ENCODE measurements at places on chromosomes 1 and 21.

GRCh38 chr21:29342363-29342957 is 43.7 kb downstream of the BACH1 start:
- DNase-seq, result peak; percentile 74

- DNase-seq, result no peak
Observed at GRCh38 chr1:234624724-234625117, 14.7 kb upstream of the IRF2BP2 start.

DNA sequence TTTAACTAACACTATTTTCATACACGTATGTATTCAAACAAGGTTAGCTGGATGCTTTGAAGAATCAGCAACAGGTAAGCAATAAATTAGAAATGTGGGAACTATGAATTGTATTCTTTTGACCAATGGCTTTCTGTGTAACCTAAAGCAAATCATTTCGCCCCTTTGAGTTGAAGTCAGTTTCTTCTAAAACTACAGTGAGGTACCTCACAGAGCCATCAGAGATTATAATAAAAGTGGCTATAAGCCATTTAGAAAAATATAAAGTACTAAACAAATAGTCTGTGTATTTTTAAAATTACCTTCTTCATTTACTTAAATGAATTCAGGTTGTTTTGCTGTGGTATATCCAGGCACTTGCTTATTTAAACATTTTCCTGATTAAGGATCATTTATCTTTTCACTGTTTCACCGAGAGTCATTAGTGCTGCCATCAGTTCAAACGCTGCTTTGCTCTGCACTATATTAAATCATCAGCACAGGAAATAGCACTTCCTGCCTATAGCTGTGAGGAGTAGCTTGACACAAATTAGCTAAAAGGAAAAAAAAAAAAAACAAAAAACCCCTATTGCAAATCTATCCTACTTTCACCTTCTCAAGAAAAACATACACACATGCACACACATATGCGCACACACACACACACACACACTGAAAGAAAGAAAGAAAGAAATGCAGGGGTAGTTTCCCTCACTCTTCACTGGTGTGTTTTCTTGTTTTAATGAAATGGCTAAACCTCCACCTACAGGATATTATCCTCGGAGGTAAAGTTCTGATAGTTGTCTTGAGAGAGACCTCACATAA is 39.8 kb upstream of the C1orf105 start:
- peak; percentile 78 for DNase-seq

GRCh38 chr1:15148941-15149340 is 4.6 kb upstream of the TMEM51 start:
- no peak for DNase-seq

DNA sequence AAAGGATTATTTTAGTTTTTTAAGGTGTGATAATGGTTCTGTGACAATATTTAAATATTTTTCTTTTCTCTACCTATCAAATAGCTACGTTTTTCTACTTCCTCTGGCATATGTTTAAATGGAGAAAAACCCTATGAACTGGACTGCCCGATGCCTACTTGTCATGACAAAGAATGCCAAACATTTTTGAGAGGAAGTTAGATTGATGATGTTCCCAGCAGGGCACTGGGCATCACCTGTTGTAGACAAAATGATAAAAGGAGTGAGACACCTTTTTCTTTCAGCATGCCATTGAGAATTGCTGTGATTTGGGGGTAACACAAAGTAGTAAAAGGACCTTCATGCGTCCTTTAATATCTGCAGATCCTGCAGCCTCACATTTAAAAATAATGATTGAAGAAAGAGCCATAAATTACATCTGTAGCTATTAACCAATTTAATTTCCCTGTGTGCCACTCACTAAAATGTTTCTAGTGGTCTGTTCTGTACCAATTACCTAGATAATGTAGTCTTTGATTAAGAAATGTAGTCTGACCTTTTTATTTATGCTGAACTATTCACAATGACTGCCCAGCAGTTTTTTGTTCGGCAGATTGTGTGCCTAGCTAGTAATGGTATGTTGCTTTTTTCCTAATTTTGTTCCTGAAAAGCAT is 47.6 kb downstream of the RPL5 start:
- no peak for DNase-seq

DNA sequence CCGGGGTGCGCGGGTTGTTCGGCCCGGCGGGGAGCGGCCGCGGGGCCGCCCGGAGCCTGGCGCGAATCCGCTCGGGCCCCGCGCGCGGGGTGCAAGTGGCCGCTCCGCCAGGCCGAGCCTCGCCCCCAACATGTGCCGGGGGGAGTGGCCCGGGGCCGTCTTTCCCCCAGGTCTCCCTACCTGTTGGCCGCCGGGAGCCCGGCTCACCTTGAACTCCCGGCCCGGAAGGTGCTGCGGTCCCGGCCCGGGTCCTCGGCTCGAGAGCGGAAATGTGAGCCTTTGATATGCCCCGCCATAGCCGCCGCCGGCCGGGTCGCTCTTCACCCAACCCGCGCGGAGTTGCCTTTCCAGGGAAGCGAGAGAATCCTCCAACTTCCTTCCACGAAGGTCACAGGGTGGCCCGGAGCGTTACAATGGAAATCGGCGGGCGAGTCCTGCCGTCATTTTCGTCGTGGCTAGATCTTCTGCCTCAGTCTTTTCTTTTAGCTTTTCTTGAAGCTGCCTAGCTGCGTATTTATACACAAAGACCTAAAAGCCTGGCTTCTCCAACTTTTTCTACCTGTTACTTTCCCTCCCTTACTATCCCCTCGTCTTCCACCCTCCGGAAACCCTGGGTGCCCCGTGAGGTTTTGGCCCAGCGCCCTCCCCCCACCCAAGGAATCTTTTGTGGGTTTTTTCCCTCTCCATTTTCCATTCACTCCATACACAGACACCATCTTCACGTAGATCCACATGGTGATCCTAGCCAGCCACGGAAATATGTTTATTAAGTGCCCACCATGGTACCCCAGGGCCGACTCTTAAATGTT is 867 bp downstream of the PTGFRN start:
- DNase-seq, result peak; percentile 34

- DNase-seq, result no peak
Observed at GRCh38 chr1:234495231-234495990, 16.4 kb upstream of the TARBP1 start.

GRCh38 chr1:54884768-54885167 is 2.2 kb downstream of the DHCR24 start:
- DNase-seq, result no peak

GRCh38 chr1:75727571-75727970 is 3.1 kb downstream of the ACADM start:
- DNase-seq, result no peak

DNA sequence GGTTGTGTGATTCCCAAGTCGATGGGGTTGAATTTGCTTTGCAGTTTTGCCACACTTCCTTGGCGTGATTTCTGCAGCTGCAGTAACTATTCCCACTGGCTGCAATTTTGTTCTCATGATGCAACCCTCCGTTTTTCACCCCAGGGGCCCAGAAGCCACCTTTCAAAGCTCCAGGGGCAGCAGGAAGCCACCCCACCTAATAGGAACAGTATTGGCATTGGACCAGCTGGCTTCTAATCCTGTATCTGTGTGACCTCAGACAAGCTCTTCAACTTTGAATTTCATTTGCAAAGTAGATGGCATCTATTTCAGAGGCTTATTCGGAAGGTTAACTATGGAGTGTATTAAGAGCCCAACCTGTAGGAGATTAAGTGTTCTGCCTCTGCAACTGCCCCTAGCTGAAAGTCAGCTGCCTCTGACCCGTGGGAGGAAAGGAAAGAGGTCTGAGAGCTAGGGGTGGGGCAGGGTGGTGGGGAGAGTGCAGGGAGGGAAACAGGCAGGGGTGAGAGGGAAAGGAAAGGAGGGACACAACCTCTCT is 12.6 kb downstream of the C1orf115 start:
- DNase-seq, result no peak

GRCh38 chr1:30525631-30525970 is 197.8 kb downstream of the MATN1 start:
- DNase-seq, result no peak

DNA sequence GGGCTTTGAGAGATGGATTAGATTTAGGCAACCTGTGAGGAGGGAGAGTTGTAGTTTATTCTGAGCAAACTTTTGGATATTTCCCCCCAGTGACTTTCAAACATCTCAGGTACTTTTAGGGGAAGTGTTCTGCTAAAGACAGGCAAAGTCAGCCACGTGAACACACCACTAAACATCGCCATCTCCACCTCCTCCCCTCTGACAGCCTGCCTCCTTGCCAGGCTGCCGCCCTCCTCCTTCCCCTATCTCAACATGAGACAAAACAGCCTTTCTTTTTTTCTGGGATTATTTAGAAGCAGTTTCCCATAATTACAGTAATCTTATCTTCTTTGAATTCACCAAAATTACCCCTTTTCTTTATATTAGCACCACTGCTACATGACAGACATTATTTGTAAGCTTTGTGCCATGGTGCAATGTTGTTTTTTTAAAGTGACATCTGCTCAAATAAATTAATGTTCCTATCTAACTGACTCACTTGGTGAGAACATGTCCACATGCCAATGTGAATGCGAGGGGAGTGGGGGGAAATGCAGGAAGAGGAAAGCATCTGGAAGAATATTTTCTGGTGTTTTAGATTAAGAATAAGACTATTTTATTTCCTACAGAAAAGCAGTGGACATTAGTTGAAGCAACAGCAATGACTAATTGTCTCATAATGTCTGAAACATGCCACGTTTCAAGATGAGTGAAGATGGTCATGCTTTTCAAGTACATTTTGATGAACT is 147.8 kb upstream of the ATP1B1 start:
- no peak for DNase-seq

- no peak for DNase-seq
Observed at GRCh38 chr1:220356981-220357850, 85.0 kb upstream of the RAB3GAP2 start.

GRCh38 chr21:33067457-33067856 is 2.5 kb upstream of the OLIG1 start:
- no peak for DNase-seq

GRCh38 chr1:119964673-119965363 is 68.5 kb upstream of the ADAM30 start:
- DNase-seq, result no peak

DNA sequence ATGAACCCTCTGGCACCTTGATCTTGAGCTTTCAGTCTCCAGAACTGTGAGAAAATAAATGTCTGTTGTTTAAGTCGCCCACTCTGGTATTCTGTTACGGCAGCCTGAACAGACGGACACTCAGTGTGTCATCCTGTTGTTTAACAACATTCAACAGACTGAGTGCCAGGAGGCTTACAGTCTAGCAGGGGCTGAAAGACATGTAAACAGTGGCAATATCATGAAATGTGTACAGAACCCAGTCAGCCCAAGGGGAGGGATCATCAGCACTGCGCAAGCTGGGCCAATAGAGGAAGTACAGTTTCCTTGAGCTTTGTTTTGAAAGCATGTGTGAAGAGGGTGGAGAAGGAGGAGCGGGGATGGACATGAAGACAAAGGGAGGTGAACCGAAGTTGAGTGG is 13.6 kb downstream of the DIP2A start:
- DNase-seq, result no peak

DNA sequence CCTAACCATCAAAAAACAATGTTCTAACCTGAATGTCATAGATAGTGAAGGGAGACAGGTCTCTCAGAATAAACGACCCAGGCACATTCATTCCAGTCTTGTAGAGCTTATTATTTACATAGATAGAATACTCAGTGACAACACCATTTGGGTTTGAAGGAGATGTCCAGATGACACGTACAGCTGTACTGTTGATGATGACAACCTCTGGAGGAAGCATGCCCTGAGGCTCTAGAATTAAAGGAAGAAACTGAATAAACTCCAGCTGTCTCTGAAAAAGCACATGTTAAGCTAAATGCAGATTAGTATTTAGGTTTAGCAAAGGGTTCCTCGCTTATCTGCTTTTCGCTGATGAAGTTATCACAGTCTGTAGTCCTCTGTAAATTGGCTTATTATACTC is 277.2 kb downstream of the KCTD3 start:
- no peak for DNase-seq

DNA sequence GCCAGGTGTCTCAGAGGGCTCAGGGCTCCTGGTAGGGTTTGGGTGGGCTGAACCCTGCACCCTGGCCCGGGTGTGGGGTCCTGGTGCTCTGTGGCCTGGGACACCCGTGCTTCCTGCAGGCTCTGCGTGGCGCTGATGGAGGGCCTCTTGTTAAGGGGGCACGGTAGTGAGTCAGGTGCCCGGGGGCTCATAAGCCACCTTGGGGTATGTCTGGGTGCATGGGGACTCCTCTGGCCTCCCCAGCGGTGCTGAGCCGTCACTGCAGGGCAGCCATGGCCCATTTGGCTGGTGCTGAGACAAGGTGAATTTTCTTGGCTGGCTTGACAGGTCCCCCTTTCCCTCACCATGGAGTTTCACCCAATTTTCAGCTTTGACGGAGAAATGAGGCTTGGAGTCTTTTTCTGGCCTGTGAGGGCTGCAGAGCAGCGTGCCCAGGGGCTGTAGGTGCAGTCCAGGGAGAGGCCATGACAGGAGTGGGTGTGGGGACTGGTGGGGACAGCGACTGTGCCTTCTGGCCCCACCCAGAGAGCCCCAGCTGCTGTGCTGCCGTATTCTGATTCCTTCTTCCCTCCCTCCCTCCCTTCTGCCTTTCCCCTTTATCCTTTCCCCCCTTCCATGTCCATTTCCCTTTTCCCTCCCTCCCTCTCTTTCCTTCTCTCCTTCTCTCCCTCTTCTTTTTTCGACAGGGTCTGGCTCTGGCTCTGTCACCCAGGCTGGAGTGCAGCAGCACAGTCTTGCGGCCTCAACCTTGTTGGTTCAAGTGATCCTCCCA is 40.4 kb downstream of the SKI start:
- no peak for DNase-seq

DNA sequence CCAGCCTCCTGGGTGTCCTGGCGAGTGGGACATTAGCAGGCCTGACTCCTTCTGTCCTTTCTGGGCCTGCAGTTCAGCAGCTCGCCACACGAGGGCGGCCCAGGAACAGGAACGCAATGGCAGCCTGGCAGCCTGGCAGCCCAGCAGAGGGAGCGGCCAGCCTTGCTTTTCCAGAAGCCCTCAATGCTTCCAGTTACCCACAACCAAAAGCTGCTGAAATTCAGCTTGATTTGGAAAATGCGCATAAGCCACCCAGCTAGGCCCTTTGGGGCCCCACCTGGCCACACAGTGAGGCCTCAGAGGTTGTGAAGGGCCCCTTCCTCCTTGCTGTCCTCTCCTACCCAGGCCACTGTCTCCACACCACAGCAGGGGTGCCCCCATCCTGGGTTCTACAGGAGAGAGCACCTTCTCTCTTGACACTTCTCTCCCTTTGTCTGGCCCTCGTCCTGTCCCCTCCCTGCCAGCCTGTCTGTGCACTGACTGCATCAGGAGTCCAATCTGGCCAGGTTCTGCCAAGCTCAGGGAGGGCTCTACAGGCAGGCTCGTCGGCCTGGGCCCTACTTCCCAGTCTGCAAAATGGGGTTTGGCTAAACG is 103.4 kb upstream of the VAMP3 start:
- DNase-seq, result peak; percentile 59

GRCh38 chr1:35539824-35540261 is 17.4 kb downstream of the KIAA0319L start:
- no peak for DNase-seq

GRCh38 chr1:50251702-50252101 is 143.0 kb downstream of the ELAVL4 start:
- DNase-seq, result no peak

GRCh38 chr1:179445593-179445992 is 79.8 kb downstream of the AXDND1 start:
- no peak for DNase-seq
